ENCODE measurements at places on chromosomes 5 and 9.
A peak's percentile ranks its signal among the peaks of the same experiment; 100 is the strongest.

DNA sequence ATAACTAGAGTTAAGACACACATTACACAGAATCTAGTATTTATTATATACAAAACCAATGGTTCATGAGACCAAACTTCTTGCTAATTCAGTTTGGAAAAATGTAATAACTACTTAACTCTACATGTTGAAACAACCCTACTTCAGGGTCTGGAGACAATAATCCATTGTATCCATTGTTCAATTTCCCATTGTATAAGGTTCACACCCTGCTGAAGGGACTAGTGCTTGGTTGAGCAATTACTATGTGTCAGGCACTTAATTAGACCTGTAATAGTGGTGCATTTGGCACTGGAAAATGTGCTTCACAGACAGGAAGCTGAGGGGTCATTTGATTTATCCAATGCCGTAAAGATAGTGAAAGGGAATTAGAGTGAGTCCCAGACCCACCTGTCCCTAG is 114.3 kb upstream of the PAPPA start:
- DNase-seq = no peak

- peak; percentile 28 for DNase-seq
Observed at GRCh38 chr9:17063535-17064135, 71.2 kb upstream of the CNTLN start.

GRCh38 chr5:143355710-143356109 is 47.8 kb downstream of the NR3C1 start:
- peak; percentile 65 for DNase-seq

DNA sequence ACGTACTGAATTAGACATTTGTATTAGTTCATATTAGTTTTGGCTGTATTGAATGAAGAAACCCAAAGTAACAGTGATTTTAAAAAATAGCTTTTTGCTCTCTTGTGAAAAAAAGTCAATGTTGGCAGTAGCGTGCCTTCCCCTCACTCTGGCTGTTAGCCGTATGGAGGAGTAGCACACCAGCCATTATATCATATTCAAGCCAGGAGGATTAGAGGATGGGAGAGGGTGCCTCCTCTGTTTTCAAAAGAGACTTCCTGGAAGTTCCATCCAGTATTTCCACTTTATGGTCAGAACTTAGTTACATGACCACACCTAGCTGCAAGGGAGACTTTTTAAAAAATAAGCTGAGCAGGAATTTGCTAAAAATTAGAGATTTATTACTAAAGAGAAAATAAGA is 41.2 kb downstream of the GPR21 start:
- no peak for DNase-seq

- DNase-seq = no peak
Observed at GRCh38 chr9:96158147-96158546, 143.8 kb downstream of the HSD17B3 start.

DNA sequence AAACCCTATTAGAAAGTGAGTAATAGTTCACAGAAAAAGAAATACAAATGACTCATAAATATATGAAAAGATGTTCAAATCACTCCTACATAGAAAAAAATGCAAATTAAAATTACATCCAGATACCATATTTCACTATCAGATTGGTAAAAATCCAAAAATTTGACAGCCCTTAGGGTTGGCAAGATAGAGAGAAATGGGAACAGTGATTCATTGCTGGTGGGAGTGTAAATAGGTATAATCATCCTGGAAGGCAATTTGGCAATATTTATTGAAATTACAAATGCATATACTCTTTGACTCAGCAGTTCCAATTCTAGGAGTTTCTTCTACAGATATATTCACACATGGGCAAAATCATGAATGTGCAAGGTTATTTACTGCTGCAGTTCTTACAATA is 273.5 kb downstream of the NR2F1-AS1 start:
- DNase-seq = no peak

DNA sequence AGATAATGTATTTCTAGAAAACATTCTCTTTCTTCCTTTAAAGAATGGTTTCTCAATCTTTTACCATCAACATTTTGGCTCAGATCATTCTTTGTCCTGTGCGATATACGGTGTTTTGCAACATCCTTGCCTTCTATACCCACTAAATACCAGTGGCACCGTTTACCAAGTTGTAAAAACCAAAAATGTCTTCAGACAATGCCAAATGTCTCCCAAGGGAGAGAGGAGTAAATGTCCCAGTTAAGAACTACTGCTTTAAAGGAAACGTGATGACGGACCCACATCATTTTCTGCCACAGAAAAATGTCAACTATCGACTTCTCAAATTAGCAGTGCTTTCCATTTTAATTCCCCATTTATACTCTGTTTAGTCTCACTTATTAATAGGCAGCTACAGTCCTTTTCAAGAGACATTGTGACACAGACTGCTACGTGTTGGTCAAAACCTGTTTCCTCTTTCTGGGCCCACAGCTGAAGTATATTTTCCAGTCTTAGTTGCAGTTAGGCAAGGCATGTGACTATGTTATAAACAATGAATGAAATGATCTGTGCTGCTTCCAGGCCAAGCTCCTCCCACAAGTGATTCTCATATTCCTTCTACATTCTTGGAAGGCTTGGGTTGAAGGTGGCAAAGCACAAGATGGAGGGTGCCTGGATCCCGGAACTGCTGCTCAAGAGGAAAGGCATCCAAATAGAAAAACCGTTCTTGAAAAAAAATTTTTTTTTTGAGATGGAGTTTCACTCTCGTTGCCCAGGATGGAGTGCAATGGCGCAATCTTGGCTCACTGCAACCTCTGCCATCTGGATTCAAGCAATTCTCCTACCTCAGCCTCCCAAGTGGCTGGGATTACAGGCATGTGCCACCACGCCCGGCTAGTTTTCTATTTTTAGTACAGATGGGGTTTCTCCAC is 8.8 kb downstream of the PRXL2C start:
- DNase-seq = peak; percentile 18

DNA sequence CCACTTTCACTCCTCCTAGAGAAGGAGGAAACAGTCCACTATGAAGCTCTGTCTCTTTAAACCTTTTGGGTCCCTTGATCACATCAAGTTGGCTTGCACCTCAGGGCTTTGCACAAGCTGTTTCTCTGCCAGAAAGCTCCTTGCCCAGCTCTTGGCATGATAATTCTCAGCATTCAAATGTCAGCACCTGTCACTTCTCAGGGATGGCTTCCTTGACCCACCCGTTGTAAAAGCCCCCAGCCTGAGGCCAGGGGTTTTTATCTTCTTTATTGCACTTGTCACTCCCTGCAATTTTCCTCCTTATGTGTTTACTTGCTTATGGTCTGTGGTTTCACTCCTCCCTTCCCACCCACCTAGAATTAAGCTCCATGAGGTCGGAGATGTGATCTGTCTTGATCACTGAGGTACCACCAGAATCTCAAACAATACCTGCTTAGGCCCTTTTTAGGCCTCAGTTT is 200.7 kb upstream of the TBC1D2 start:
- no peak for DNase-seq

- no peak for DNase-seq
Observed at GRCh38 chr5:114174837-114175236, 187.0 kb upstream of the KCNN2 start.

- DNase-seq = no peak
Observed at GRCh38 chr5:57768745-57769144, 286.1 kb upstream of the ACTBL2 start.

GRCh38 chr5:91038180-91038808 is 344.8 kb downstream of the ARRDC3 start:
- no peak for DNase-seq

DNA sequence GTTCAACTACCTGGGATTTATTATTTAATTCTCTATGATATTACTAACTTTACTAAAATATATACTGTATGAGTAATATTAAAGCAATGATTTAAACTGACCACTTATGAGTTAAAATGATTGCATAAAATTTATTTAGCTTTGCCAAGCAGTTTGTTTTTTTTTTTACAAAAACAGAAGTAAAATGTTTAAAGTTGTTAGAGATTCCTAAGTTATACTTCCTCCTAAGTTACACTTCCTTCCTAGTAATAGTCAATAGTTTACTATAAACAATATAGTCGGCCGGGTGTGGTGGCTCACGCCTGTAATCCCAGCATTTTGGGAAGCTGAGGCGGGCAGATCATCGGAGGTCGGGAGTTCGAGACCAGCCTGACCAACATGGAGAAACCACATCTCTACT is 23.7 kb upstream of the LRRC19 start:
- DNase-seq = no peak

DNA sequence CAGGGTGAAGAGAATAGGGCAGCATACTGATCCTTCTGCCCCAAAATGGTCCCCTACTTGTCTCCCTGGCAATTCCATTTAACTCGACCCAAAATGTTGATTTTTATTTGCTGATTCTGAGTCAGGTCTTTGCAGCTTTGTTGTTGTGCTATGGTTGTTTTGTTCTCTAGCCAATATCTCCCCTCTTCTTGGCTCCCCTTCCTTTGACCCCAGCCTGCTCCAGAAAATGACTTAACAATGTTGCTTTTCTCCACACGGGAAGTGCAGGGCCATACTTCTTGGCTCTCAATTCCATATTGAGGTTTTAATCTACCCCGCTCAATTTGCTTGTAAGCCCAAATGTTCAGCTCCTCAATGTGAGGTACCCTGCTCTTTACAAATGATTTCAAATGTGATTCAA is 330.0 kb downstream of the RASEF start:
- DNase-seq = no peak
